Uterus (tissue), 4 donors: ENCODE measurements at places on chromosomes 16 and 17. TPM values are rescaled to one million over a fixed set of nuclear protein-coding genes. Genes with fewer than 3 reads are reported as not detected.

The TNS4 gene
- not detected for total RNA-seq

DNA sequence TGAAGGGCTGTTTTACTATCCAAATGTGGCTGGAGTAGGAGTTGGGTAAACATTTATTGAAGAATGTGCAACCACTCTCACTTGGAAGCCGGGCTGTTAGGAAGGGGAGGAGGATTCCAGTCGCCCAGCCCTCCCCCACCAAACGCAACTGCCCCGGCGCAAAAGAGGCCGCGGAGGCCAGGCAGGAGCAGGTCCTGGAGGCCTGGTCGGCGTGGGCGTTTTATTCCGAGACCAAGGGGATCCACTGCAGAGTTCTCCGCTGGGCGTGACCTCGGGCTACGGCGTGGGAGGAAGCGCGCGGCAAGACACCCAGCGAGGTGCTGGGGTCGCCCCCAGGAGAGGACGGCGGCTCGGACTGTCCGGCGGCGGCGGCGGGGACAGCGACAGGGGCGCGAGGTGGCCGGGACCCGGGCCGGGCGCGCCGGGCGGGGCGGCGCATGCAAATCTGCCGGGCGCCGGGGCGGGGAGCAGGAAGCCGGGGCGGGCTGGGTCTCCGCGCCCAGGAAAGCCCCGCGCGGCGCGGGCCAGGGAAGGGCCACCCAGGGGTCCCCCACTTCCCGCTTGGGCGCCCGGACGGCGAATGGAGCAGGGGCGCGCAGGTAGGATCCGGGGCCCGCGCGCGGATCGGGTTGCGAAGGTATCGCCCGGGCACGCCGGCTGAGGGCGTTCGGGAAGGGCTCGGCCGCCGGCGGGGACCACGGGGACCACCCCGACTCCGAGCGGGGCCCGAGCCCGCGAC lies at the start of gene IL4R:
Gene IL4R, plus strand, starts transcription at position 553 of the 739 bp plus-strand sequence. CDS start 26,230 bp downstream, outside the sequence.
- H3K27me3 ChIP-seq: no peaks in the 10 kb centered on the region
- H3K4me1 ChIP-seq: no peaks in the 10 kb centered on the region
- H3K4me3 ChIP-seq: peak within 1 kb of the TSS; percentile 63

DNA sequence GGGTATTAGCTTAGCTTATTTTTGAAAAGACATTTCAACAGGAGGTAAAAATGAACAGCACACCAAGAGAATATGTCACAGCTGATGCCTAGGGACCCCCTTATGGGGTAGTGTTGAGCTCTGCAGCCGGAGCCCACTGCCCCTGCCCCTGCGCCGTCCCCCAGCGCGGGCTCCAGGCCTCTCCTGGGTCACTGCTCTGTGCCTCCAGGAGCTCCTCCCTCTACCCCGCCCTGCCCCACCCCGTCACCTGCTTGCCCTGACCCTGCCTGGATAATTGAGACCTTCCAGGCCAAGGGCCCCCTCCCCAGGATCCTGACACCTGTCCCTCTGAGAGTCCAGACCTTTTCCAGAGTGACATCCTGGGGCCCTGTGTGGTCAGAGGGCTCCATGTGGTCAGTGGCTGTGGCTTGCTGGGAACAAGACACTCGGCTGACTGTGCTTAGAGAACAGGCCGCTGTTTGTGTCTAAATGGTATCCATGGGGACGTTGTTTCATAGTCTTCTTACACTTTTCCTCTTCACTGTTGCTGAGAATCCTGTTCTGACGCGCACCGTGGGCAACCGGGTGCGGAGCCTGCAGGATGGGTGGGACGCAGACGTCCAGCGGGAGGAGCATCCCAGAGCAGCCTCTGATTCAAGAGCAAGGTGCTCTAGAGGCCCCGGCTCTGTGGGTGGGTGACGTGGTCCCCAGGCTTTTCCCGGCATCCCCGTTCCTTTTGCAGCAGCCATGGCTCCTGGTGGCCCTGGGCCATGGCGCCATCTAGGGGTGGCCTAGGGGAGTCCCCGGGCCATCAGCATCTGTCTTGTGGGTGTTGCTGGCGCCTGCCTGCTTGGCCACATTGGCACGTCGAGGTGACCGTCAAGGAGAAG lies 20.0 kb upstream of the WFIKKN1 start:
- H3K27me3 ChIP-seq: no peaks in the 10 kb centered on the region
- H3K4me1 ChIP-seq: no peaks in the 10 kb centered on the region
- no peak overlapping the region for H3K4me3 ChIP-seq
- DNase-seq: no peak
- no peaks in the 10 kb centered on the region for H3K36me3 ChIP-seq
- H3K27ac ChIP-seq: no peak overlapping the region

DNA sequence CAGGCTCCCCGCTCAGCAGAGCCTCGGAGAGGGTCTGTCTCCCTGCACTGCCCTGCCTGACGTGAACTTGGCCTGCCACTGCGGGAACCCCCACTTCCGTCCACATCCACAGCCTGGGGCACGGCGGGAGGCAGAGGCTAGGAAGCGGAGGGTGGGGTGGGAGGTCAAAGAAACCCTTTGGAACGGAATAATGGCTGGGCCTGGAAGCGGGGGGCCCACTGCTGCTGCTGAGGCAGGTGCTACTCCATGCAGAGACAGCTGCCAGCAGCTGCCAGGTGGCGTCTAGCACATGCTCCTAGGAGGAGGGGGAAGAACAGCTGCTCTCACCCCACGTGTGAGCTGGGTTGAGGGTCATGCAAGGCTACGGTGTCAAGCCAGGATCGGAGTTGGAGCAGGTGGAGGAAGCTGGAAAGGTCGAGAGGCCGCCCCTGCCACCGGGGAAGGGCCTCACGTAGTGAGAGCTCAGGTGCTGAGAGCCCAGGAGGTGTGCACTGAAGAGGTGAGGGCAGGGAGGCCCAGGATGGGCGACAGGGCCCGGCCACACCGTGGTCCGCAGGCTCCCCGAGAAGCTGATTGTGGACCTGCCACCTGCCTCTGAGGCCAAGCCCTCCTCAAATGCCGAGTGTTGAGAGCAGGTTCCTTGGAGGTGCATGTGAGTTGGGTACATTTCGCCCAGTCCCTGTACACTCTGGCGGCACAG lies 9.8 kb downstream of the FSCN2 start:
- H3K4me1 ChIP-seq: no peaks in the 10 kb centered on the region
- DNase-seq: no peak
- H3K27ac ChIP-seq: no peak overlapping the region
- H3K4me3 ChIP-seq: no peak overlapping the region
- H3K36me3 ChIP-seq: no peaks in the 10 kb centered on the region
- H3K27me3 ChIP-seq: no peaks in the 10 kb centered on the region

- H3K4me1 ChIP-seq: no peaks in the 10 kb centered on the region
- H3K4me3 ChIP-seq: no peak overlapping the region
- no peaks in the 10 kb centered on the region for H3K27me3 ChIP-seq
- H3K36me3 ChIP-seq: no peaks in the 10 kb centered on the region
- DNase-seq: no peak
These were observed 31.7 kb downstream of the CLTC start for GRCh38 chr17:59651346-59651745.
